Left hindlimb (tissue), 1 donor: ENCODE measurements at places on chromosomes 13 and 19.

- DNase-seq, result no peak
Observed at GRCh38 chr19:32862741-32863140, 6.8 kb downstream of the SLC7A9 start.

DNA sequence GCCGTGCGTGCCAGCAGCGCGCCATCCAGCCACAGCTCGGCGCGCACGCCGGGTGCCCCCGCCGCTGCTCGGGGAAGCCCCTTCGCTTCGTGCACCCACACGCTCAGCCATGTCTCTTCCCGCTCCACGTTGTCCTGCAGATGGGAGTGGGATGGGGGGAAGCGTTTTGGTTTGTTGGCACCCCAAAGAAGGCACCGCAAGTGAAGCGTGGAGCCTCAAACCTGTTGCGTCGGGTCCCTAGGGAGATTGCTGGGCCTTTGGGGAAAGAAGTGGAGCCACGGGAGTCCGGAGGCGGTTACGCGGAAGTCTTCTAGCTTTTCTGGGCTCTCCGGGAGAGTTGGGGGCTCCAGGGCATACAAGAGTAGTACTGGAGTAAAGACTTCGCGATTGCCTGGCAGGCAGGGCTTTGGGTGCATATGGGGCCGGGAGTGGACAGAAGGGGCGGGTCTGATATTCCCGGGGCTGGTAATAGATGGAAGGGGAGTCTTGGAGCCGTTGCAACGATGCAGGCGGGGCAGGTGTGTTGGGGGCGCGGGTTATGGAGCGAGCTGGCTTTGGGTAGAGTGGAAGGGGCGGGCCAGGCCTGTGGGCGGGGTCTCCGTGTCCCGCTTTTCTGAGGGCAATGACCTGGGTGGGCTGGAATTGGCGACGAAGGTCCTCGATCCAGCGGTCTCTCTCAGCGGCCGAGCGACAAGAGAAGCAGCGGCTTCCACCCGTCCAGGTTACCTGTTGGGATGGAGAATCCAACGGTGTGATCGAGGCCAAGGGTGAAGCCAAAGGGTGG, 6.5 kb downstream of the RASAL3 start:
- no peak for DNase-seq

DNA sequence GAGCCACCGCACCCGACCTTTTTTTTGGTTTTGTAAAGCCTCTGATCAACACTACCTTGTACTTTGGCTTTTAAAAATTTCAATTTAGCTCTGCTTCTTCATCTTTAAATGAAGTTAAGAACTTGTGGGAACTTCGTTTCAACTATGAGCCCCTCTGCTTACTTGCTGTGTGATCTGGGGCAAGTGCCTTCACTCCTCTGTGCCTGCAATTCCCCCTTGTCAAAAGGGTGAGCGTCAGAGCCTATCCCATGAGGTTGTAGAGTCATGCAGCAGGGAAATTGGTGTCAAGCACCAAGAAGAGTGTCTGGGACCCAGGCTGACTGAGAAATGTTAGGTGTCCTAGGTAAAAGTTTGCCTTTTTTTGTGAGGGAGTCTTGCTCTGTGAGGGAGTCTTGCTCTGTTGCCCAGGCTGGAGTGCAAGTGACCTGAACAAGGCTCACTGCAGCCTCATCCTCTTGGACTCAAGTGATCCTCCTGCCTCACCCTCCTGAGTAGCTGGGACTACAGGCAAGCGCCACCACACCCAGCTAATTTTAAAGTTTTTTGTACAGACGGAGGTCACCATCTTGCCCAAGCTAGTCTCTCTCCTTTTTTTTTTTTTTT, 5.7 kb downstream of the VASP start:
- DNase-seq, result no peak

DNA sequence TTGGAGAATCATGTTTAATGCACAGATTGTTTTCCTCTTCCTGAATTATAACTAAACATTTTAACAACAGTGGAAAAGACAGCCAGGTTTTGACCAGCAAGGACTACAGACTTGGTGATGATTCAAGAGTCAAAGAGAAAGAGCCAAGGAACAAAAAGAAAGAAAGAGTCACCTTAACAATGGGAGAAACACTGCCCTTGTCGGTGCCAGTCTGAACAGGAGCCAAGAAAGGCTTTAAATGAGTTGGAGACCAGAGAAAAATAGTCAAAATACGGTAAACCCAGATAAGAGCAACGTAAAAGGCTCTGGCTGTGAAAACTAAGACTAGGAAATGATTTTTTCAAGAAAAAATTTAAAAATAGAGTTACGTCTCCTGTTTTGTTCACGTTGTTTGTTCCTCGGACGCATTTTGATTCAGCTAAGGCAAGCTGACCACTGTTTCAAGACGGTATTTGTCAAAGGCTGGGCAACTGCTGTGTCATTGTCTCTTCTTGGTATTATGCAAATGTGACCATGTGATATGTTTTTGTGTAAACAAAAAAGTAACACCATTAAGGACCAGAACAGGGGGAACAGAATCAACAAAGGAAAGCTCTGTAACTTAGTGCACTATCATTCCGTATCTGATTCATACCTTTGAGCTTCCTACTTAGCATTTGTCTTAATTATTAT, 634.5 kb downstream of the LIG4 start:
- DNase-seq, result no peak

GRCh38 chr13:48125794-48126228, 30.9 kb upstream of the MED4 start:
- DNase-seq, result peak; percentile 48

DNA sequence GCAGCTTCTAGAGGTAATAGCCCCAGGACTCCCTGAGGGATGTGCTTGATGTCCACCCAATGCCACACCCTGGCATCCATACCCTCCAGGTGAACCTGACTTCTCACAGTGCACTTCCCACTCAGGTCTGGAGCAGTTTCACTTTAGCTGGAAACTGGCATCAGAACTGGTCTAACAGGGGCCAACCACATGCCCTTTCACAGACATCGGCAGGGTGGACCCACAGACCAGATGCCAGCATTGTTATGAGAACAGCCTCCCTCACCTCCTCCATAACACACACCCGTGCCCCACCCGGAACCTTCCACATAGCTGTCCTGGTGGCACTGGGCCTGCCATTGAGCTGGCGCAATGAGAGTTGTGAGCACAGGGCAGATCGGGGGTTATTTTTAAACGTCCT, 77.4 kb upstream of the GPR12 start:
- DNase-seq, result no peak

DNA sequence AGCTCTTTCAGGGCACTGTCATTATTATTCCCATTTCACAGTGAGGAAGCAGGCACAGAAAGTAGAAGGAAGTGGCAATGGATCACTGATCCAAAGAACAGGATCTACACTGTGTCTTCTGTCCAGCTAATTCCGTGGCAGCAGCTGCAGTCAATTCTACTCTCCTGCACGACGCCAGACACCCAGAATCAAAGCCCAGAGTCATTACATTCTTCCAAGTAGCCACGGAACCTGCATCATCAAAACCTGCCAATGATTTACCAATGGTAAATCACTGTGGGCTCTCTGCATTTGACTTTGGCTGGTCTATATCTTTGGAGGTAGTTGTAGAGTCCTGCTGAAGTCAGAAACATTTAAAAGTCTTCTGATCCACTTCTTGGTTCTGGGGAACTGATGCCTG, 767.7 kb downstream of the LIG4 start:
- DNase-seq, result no peak

GRCh38 chr13:72168126-72168855, 301.3 kb upstream of the DACH1 start:
- no peak for DNase-seq

GRCh38 chr13:29703421-29703820, 107.9 kb upstream of the SLC7A1 start:
- no peak for DNase-seq

GRCh38 chr13:30337061-30337610, 29.8 kb upstream of the KATNAL1 start:
- no peak for DNase-seq

DNA sequence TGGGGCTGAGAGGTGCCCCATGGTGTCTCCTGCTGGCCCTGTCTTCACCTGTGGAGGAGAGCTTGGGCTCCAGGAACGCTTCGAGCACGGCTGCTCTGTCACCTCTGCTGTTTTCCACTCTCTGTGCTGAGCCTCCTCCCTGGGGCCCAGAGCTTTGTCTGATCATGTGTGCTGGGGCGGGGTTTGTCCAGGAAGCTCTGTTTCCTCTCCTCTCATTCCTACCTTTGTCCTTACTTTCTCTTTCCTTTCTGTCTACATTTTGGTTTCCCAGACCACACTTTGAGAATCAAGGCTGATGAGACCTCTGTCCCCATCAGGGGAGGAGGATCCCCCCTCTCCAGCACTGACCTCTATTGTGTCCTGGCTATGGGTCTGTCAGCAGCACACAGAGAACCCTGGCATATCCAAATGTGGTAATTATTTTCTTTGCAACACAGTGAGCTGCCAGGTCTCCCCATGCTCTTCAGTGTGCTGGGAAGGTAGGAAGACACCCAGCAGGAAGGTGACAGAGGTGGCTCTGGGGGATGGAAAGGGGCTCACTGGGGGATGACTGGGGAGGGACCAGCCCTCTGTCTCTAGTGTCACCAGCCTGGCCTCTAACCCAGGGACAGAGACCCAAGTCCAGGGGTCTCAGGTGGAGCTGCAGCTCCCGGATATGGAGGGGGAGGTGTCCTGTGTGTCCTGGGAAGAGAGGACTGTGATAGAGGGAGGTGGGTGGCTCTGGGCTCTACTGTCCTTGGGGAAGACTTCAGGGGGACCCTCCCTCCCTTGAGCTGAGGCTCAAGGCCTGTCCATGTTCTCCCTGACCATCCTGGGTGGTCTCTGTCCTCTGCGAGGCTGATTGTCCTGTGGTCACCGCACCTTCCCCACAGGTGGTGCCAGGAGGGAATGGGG, at the start of gene CEACAM1:
CEACAM1 (minus strand) TSS at position 128 of the 894 bp plus-strand sequence; CDS start at position 21, 107 bp downstream.
- DNase-seq, result no peak

DNA sequence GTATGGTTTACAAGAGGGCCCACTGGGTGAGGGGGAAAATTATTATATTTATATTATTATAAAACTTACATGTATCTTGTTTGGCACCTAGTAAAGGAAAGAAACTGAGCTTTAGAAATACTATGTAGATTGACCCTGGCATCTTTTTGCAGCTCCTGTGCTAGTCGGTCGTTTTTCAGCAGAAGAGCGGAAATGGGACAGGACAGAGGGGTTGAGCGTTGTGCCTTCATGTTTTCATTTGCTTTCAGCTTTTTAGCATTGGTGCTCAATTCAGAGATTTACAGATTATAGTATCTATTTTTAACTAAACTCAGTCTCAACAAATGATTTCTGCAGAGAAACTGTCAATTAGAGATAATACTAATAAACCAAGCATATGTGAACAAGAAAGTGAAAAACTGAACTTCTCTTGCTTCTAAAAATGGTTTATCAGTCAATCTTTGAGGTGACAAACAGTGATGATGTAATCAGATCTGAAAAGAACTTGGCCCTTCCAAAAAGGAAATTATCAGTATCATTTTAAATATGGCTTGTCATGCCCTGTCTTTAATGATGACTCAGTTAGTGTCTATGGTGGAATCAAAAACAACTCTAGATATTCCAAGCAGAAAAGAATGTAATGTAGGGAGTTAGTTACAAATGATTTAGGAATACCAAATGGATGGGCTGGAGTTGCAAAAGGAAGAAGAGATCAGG, 56.9 kb upstream of the KCTD4 start:
- DNase-seq, result no peak

GRCh38 chr13:105200181-105200580, 1335.3 kb downstream of the EFNB2 start:
- DNase-seq, result no peak

GRCh38 chr19:49854378-49855263, 3.7 kb downstream of the PTOV1 start:
- no peak for DNase-seq

DNA sequence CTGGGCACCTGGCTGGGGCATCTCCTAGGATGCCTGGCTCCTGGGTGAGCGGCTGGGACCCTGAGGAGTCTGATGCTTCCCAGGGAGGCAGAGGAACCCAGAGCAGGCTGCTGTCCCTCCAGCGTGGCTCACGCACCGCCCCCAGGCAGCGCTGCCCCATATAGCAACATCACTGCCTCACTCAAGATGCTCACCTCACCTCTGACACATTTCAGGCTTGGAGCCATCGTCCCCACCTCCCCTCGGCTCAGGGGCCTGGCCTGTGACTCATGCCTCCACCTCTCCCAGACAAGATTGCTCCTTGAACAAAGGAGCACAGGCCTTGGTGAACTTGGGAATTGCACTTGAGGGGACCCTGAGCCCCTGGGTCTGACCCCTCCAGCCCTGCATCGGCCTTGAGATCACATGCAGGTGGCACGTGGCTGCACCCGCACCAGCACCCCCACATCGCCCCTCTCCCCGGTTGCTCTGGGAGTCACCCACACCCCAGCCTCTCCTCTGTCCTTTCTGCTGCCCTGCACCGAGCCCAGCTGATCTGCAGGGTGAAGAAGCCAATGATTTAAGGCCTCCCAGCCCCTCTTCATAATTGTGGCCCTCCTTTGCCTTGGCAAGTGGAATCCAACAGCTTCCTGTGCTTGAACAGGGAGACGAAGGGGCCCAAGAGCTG, 11.2 kb downstream of the CEBPA start:
- DNase-seq, result no peak

DNA sequence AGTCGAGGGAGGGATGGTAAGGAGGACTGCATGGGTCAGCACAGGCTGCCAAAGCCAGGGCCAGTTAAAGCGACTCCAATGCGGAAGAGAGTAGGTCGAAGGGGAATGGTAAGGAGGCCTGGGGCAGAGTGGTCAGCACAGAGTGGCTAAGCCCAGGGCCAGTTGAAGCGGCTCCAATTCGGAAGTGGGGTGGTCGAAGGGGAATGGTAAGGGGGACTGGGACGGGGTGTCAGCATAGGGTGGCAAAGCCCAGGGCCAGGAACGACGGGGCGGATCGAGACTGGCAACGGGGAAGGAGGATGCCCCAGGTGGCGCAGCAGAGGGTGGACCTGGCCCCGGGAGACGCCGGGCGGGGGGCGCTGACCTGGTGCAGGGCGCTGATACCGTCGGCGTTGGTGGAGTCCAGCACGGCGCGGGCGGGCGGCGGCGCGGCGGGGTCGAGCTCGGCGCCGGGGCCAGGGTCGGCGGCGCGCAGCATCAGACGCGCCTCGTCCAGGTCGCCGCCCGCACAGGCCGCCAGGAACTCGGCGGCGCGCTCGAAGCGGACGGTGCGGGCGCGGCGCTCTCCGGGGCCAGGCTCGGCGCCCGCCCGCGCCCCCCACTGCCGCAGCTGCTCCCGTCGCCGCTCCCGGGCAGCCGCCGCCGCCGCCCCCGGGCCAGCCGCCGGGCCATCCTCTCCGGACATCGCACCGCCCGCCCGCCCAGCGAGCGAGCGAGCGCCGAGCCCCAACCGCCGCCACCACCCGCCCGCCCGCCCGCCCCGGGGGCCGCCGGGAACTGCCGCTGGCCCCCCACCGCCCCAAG, at the start of gene PPP1R12C:
PPP1R12C (minus strand) TSS at position 779 of the 804 bp plus-strand sequence; CDS start at position 685, 94 bp downstream.
- no peak for DNase-seq
